ENCODE measurements at places on chromosomes 6 and 20.

DNA sequence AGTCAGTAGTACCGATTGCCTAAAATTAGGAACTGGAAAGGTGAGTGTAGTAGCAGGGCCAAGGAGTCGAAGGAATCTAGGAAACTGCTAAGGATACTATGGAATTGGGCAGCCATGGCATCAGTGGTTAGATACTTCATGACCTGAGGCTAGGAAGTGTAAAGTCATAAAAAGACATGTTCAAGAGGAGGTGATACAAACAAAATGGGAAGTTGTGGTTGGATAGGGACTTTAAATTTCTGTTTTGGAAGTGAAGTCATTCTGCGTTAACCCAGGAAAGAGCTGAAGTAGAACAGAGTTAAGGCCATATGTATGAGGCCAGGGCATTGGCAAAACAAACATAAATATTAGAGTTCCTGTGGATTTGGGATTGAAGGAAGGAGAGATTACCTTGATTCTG lies 88.6 kb upstream of the TMEM181 start:
- DNase-seq, result no peak

DNA sequence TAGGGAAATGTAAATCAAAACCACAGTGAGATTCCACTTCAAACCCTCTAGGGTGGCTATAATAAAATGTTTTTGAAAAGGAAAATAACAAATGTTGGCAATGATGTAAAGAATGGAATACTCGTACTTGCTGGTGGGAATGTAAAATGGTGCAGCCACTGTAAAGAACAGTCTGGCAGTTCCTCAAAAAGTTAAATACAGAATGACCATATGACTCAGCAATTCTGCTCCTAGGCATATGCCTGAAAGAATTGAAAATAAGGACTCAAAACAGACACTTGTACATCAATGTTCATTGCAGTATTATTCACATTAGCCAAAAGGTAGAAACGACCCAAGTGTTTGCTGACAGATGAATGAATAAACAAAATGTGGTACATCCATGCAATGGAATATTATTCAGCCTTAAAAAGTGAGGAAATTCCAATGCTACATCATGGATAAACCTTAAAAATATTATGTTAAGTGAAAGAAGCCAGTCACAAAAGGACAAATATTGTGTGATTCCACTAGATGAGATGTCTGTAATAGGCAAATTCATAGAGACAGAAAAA lies 10.2 kb upstream of the RNF114 start:
- DNase-seq, result no peak

DNA sequence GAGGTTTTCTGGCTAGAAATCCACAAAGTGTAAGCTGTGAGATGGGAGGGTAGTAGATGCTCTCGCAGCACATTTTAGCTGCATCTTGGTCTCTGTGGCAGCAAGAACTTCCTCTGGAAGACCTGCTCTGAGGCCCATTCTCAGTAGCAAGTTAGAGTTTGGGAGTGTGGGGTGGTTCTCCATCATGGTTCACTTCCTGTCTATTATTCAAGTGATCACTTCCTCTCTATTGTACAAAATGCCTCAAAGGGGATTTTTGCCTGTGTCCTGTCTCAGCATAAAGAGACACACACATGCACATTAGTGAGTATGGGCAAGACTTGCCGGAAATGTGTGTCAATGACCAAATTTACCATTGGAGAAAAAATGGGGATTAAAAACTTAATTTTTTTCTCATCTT lies 42.5 kb downstream of the LYRM2 start:
- DNase-seq, result no peak

- no peak for DNase-seq
Observed at GRCh38 chr20:25608774-25609173, 15.0 kb downstream of the NANP start.

GRCh38 chr6:93731306-93731705 lies 311.9 kb upstream of the EPHA7 start:
- DNase-seq, result no peak

DNA sequence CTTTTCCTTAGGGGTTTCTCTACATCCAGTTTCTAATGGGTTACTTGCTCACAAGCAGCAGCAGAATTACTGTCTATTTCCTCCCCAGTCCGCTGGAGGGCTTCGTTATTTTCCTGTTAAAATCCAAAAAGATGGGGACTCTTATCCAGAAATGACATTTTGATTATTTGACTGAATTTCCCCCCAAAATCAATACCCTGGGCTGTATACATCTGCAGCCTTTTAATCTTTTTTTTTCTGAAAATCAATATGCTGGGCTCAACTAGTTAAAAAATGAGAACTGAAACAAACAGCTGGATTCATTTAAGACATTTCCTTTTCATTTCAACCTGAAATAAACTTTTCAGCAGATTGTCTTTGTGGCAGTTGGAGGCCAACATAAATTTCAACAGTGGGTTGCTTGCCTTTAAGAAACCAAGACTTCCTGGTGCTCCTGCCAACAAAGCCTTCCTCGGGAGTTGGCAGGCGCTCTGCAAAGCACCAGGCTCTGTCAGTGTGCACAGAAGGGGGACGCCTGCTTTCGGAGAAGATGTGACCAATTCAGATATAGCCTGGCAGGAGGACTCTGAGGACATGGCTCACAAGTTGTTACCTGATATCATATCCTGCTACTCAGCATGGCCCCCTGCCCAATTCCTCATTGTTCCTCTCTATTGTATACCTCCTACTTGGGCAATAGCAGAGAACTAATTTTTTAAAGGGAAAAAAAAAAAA lies 204.7 kb upstream of the ARG1 start:
- DNase-seq, result no peak

GRCh38 chr6:27138837-27139755 lies 108.4 kb upstream of the PRSS16 start:
- DNase-seq, result no peak

DNA sequence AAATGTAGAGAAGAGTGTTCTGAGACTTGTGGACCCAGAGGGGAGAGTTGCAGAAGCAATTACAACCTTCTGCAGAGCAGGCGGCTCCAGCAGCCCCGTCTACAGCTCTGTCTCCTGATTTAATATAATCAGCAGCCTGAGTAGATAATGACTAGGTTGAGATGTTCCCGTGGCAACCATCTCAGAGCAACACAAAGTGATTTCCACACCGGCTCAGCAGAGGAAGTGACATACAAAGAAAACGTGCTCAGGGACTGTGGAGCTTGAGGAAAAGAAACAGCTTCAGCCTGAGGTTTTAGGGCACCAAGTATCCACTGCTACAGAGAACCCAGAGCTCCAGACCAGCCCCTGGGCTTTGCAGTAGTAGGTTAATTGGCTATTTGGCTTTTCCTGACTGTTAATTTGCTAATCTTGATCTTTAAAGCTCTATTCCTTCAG lies 136.4 kb downstream of the MTFR2 start:
- no peak for DNase-seq

- no peak for DNase-seq
Observed at GRCh38 chr6:41732591-41733359, 2.6 kb downstream of the TFEB start.

DNA sequence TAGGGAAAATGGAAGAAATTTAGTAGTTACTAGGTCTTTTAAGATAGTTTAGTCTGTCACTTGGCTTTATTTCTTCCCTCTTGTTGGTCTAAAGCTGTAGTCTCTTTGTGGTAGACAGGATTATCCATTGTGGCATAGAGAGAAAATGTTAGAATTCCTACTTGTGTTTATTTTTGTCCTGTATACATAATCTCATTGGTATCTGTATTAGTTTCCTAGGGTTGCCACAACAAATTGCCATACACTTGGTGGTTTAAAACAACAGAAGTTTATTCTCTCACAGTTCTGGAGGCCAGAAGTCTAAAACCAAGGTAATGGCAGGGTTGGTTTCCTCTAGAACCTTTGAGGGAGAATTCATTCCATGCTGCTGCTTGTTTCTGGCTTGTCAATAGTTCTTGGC lies 119.4 kb downstream of the ZFAND3 start:
- no peak for DNase-seq

GRCh38 chr6:170127151-170127550 lies 163.7 kb downstream of the DLL1 start:
- DNase-seq, result no peak

DNA sequence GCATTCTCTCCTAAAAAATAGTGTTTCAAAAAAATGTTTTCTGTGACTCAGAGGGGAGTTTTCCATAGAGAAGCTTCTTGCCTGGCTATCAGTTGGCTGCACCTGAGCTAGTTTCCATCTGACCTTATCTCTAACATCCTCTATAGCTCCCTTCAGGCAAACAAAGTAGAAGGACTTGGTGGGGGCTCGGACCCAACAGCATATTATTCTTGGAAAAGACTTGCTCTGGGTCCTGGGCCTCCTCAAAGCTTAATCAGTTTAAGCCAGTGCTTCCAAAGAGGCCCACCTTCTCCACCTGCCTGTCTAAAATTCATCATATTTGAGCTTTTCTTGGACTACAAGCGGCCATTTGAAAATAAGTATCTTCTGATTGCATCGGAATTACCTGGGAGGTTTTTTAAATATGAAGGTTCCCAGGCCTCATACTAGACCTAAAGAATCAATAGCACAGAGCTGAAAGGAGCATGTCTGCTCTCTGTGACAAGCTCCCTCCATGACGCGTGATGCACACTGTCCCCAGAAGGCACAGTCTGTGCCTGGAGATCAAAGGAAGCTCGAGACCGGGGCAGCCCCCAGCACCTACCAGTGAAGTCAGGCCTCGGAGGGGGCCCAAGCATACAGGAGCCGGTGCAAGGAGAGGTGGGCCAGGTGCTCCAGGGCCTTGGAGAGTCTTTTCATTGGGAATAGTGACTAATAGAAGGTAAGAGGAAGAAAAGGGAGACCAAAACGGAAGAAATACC lies 80.6 kb upstream of the HIVEP1 start:
- no peak for DNase-seq

DNA sequence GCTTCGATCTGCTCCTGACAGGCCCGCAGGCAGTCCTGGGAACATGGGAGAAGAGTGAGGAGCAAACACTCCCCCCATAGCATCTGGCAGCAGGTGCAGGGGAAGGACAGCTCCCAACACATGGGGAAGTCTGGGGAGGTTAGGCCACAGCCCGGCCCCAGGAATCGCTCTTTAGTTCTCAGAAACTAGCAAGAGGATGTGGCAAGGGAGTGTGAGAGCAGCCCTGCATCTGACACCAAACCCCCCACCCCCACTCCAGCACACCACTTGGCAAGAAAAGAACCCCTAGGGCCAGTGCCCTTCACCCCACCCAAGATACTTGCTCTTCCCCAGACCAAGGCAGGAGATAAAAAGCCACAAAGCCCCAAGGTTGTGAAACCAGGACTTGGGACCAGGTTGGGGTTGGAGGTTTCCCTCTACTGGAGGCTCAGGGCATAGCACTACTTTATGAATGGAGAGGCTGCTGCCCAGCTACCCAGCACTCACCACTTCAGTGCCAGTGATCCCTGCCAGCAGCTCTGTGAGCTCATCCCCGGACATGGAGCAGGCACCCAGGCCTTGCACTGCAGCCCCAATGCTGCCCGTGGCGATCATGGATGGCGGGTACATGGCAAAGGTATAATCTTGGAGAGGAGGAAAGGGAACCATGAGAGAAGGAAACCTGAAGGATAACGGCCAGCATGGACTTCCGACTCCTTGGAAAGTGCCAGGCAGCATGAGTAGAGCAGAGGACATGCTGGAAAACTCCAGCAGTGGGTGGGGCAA lies 5.4 kb downstream of the CCND3 start:
- no peak for DNase-seq

DNA sequence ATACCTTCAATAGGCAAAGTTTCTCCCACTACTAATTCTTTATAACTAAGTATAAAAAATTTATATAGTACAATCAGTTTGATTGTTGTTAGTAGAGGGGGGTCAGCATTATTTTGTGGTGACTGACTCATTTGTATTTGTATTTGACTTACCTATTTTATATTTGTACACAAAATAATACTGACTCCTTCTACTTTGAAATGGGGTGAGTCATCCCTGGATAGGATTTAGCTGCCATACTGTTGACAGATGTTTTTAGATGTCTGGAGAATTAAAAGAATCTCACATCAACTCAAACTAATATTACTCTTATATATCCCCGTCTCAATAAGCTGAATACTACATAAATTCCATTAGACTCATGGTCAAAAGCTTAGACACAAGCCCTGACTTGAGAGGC lies 114.9 kb downstream of the FRK start:
- DNase-seq, result no peak

GRCh38 chr20:34976286-34976685 lies 20.6 kb downstream of the MYH7B start:
- no peak for DNase-seq

DNA sequence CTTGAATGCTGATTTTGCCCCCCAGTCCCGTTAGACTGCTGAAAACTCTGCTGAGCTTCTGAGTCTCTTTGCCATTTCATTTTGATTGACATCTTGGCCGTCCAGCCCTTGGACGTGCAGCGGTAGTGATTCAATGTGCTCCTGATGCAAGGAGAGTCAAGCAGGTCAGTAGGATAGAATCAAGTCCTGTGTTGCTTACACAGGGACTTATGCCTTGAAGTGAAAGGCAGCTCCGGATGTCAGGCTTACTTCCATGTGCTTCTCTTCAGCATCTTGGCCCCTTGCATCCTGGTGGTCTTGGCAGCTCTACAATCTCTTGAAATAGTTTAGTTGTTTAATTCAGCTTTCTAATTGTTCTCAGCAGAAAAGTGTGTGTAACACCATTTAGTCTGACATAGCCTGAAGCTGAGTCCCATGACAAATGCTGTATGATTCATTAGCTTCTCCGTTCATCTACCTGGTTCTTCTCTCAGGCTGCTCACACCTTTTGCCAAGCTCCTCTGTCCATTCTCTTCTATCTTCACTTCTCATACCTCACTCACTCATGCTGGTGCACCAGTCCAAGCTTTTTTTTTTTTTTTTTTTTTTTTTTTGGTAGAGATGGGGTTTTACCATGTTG lies 76.0 kb downstream of the EZR start:
- no peak for DNase-seq

GRCh38 chr6:105994118-105994590 lies 92.0 kb upstream of the PRDM1 start:
- DNase-seq, result no peak

DNA sequence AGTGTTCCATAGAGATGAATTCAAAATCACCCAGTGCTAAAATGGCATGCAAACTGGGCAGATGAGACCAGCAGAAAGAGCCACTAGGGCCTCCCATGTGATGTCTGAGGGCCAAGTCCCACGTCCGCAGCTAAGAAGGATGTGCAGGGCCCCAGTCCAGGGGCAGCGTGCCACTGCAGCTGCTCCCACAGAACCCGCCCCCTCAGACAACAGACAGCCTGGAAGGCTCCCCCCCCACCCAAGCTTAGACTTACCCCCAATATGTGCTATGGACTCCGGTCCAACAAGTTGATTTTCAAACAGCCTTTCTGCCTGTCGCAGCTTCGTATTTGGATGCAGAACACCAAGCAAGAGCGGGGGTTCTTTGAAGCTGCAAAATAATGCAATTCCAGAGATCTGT lies 14.0 kb downstream of the APMAP start:
- DNase-seq, result no peak
